ENCODE measurements at places on chromosomes 12 and 14.

GRCh38 chr12:117293510-117293909, 67.9 kb downstream of the NOS1 start:
- no peak for DNase-seq

DNA sequence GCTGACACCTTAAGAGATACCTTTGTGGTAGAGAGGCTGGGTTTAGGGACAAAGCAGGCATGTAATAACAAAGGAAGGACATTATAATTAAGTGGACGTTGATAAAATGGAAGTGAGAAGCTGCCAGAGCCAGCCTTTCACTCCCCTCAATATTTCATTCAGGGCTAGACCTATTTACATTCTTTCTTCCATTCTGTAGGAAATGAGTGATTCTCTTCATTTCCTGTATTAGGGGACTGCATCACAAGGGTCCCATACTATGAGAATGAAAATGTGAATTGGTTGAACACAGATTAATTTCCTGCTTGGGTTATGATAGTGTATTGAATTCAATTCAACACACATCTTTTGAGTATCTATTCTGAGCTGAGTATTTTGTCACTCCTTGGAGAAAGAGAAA, 143.0 kb downstream of the OTOGL start:
- DNase-seq, result no peak

GRCh38 chr14:103721334-103722120, 5.9 kb downstream of the ZFYVE21 start:
- no peak for DNase-seq

- DNase-seq, result no peak
These were observed 309.2 kb downstream of the SLC16A7 start for GRCh38 chr12:59904874-59905521.

DNA sequence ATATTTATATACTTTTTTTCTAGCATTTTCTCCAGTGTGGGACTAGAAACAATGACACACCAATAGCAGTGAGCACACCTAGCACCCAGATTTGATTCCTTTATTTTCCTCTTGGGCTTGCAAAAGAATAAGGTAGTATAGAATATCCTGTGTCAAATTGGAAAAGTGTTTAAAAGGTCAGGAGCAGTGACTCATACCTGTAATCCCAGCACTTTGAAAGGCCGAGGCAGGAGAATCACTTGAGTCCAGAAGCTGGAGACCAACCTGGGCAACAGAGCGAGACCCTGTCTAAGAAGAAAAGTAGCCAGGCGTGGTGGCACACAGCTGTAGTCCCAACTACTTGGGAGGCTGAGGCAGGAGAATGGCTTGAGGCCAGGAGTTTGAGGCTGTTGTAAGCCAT, 53.8 kb upstream of the SGPP1 start:
- DNase-seq, result no peak

DNA sequence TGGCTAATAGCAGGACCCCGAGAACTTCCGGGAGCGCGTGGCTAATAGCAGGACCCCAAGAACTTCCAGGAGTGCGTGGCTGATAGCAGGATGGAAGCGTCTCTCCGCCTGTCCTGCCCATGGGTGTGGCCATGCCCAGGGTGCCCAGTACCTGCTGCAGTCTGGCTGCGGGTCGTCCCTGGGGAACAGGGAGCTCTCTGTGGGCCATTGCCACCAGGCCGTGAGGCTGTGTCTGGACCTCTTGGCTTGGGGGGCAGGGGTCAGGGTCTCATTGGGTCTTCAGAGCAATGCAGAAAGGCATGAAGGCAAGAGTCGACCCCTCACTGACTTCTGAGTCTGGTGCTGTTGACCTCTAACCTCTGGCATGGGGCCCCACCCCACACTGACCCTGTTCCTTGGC, 35.4 kb downstream of the PACS2 start:
- no peak for DNase-seq

DNA sequence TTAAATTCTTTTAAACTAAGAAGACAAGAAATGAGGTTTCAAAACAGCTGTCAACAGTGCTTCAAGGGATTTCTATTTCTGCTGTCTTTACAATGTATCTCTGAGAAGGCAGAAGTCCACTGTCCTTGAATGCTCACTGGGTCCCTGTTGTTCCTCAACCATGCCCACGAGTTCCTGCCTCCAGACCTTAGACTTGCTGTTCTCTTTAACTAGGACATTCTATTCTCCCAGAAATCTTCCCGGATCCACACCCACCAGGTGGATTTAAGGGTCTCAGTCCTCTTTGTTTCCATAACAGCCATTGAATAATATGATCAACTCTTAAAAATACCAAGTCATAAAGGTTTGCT, 6.7 kb upstream of the SLC41A2 start:
- DNase-seq, result no peak

DNA sequence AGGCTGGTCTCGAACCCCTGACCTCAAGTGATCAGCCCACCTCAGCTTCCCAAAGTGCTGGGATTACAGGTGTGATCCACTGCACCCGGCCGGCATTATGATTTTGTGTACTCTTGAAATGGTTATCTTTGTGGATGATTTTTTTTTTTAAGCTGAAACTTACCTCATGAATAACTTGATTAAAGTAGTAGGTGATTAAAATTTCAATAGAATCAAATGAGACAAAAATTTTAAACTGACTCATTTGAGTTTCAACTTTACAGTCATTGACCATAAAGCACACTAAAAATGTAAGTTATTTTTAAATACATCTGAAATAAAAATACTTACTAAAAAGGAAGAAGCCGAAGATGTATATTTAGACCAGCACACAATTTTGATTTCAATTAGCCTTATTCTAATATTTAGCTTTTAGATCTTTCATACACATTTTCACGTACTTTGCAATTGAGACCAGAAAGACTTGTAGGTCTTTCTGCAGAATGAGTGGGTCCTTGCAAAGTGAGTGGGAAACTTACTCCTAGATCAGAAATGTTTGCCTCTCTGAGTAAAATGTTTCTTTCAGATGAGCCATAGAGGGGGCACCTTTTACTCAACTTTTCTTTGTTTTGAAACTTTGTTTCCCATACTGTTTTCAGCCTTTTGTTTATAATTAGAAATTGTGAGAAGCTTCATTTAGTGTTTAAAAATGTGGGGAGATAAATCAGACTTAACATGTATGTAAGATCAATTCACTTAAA, 34.2 kb downstream of the TMPO start:
- DNase-seq, result no peak

- DNase-seq, result peak; percentile 80
These were observed 69.6 kb downstream of the MOK start for GRCh38 chr14:102235275-102235897.
